ENCODE measurements at places on chromosomes 12 and 14.
A peak's percentile ranks its signal among the peaks of the same experiment; 100 is the strongest.

GRCh38 chr14:68958553-68958952 lies 20.5 kb downstream of the ACTN1 start:
- peak; percentile 73 for DNase-seq

- peak; percentile 33 for DNase-seq
Observed at GRCh38 chr12:24135158-24135850, 185.8 kb upstream of the SOX5 start.

DNA sequence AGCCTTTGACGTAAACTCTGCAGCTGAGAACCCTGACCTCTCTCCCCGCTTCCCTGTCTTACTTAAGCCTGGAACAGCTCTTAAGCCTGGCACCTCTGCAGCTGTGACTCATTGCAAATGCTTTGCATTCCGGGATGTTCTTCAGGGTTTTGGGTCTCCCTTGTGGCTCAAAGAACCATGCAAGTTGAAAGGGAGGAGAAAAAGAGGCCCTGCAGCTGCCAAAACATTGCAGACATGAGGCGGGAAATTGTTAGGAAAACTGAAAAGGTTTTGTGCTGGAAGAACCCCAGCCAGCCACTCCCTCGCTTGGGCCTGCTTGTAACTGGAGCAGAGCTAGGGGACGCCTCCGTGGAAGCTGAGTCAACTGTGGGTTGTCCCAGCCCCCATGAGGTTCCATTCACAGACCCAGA lies 60.2 kb upstream of the FERMT2 start:
- peak; percentile 99 for DNase-seq

DNA sequence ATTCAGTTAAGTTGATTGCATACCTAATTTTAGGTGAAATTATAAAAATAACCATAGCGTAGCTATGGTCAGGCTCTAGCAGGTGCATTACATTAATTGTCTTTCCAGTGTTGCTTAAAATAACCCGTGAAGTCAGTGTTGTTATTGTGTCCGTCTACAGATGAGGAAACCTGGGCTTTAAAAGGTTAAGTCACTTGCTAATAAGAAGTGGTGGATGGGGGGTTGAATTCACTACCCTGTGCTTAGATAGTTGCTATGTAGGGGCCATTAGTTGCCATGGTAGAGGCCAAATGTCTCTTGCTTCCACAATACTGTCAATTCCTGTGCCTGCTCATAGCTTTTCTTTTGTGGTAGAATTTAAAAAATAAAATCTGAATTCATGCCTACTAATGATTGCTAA lies 174.8 kb downstream of the PELI2 start:
- no peak for DNase-seq

GRCh38 chr12:114952573-114953271 lies 268.7 kb upstream of the TBX3 start:
- DNase-seq, result no peak

GRCh38 chr12:96143827-96144565 lies 50.2 kb upstream of the ELK3 start:
- peak; percentile 32 for DNase-seq

DNA sequence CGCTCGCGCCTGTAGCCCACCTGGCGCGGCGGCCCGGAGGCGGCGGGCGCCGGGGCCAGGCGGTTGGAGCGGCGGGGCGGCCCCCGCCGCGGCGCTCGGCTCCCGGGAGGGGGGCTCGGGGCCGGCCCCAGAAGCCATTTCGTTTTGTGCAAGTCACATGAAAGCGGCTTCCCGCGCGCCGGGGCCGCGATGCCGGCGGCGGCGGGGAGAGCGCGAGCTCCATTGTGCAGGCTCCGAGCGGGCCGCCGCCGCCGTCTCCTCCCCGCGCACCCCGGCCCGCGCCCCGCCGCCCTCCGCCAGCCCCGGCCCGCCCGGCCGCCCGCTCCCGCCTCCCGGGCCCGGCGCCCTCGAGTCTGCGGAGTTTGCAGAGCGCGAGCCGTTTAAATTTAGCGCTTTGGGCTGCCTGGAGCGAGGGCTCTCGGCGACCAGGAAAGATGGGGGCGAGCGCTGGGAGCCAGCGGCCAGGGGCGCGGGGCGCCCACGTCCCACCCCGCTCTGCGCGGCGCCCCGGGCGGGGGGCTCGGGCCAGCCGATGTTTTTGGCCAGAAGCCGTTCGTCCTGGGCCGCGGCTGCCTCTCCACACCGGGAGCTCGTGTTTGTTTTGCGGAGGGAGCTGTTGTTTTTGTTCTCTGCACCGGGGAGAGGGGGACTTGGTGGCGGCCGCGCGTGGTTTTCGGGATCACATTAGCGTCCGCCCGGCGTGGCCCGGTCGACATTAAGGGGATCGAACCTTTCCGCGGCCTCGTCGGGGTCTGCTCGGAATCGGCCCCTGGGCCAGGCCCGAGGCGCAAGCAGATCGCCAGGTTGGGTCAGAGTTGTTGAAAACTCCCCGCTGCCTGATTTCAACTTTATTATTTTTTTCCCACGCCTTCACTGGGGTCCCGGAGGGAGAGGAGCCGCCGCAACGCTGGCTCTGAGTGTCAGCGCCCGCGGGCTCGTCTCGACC lies 982 bp downstream of the BCL7A start:
- DNase-seq, result peak; percentile 25

DNA sequence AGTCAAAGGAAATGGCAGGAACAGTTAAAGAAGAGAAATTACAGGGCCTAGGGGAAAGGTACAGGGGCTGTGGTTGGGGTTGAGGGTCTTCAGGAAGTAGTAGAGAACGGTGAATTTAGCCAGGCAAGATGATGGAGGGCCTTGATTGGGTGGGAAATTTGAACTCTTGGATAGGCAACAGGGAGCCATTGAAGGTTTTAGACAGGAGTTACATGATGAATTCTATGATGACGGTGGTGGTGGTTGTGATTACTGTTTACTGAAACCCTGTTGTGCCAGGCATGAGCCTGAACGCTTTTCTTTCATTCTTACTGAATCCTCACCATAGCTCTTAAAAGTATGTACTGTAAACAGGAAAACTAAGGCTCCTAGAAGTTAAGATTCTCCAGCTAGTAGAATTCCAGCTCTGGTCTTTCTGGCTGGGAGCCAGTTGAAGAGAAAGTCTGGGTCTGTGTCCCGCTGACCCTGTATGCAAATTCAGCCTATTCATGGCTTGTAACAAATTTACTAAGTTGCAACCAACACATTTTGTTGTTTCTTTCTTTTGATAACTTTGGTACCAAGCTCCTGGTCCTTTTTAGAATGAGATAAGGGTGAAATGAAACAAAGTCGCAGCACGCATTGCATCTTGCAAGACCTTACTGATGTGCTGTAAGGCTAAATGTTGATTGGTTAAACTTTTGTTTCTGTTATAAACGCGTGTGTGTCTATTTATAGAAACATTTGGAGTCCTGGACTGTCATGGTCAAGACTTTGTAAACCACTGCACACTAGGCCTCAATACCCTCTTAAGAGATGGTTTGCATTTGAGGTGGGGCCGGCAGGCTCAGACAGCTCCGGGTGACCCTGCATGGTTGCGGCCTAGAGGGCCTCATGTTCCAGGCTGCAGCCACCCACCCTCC lies 6.0 kb downstream of the ORAI1 start:
- DNase-seq, result no peak

DNA sequence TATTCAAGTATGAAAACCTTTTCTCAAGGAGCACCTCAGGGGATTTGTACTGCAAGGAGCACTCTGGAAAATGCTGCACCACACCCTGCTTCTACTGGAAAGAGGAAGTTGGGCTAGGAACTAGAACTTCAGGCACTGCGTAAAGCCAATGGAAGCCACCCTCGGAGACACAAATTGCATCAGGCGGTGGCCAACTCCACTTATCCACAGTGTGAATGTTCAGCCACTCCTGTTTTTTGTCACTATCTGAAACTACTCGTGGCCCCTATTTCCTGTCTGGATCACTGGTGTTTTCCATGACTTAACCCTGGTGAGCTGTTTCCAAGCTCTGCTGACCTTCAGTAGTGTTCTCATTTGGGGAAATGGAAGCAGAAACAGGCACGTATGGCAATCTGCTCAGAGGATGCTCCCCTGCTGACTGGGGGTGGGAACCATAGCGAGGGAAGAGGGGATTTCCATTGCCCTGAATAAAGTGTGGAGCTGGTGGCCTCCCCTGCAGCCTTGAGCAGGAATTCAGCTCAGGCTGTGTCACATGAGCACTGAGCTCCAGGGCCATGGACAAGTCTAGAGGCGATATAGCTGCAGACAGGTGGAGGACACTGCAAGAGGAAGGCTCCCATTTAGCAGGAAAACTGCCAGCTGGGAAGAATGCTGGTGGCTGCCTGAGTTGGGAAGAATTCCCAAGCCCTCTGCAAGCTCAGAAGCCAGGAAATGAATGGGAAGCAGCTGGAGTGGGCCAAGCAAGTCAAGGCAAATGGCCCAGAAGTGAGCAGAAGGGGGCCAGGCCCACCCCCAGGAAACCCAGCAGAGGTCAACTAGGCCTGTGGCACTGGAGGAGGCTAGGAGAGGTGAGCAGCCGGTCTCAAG lies 50.5 kb upstream of the RAP1B start:
- no peak for DNase-seq

GRCh38 chr14:103112400-103113243 lies 10.6 kb upstream of the TNFAIP2 start:
- no peak for DNase-seq

DNA sequence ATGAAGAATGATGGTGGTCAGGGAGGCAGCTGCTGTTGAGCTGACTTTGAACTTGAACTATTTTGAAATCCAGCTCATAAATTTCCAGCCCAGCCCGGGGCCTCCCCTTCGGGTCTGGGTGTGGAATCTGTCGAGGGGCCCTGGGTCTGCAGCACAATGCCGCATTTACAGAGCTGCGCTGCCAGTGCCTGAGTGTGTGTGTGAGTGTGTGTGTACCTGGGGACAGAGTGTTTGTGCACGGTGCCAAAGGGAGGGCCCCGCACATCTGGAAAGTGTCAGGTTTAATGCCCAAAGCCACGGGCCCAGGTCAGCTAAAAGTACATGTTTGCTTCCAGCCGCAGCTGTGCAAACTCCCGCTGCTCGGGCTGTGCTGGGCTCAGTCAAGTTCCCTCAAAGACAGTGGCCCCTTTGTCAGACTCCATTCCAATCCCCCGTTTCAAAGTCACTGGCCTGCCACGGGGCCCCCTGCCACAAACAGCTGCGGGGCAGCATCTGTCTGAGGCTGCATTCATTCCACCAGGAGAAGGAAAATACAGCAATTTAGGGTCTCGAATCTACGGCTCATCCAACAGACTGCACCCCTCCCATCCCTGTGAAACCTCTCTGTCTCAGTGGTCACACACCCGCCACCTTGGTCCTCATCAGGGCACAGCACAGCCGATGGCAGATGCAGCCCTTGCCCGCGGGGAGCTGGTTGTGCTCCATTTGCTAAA lies 16.3 kb upstream of the RFLNA start:
- DNase-seq, result no peak

DNA sequence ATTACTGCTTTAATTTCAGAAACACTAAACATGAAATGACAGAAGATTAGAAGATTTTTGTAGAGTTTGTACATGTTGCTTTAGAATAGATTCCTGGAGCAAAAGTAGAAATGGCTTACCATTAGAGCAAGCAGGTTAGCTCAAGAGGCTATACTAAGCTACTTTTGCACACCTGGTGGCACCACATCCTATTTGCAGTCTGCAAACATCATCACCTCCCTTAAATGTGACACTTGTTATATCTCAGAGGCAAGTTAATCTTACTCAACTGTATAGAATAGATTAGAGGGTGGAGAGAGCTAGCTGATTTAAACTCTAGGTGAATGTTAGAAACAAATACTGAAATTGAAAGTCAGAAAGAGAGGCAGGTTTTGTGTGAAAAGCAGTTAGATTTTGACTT lies 30.7 kb upstream of the OR4E1 start:
- no peak for DNase-seq

GRCh38 chr14:94401083-94401482 lies 12.7 kb upstream of the SERPINA1 start:
- DNase-seq, result no peak

DNA sequence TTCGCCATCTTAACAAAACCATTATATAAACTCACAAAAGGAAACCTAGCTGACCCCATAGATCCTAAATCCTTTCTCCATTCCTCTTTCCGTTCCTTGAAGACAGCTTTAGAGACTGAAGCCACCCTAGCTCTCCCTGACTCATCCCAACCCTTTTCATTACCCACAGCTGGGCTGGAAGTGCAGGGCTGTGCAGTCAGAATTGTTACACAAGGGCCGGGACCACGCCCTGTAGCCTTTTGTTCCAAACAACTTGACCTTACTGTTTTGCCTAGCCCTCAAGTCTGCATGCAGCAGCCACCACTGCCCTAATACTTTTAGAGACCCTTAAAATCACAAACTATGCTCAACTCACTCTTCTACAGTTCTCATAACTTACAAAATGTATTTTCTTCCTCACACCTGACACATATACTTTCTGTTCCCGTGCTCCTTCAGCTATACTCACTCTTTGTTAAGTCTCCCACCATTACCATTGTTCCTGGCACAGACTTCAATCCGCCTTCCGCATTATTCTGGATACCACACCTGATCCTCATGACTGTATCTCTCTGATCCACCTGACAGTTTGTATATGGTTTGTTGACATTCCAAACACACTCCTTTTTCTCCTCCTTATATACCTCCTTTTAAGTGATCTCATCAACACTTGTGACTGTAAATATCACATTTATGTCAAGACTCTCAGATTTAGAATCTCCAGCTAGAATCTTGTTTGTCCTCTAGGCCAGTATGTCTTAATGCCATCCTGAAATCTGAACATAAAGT lies 208.7 kb downstream of the KITLG start:
- peak; percentile 85 for DNase-seq

DNA sequence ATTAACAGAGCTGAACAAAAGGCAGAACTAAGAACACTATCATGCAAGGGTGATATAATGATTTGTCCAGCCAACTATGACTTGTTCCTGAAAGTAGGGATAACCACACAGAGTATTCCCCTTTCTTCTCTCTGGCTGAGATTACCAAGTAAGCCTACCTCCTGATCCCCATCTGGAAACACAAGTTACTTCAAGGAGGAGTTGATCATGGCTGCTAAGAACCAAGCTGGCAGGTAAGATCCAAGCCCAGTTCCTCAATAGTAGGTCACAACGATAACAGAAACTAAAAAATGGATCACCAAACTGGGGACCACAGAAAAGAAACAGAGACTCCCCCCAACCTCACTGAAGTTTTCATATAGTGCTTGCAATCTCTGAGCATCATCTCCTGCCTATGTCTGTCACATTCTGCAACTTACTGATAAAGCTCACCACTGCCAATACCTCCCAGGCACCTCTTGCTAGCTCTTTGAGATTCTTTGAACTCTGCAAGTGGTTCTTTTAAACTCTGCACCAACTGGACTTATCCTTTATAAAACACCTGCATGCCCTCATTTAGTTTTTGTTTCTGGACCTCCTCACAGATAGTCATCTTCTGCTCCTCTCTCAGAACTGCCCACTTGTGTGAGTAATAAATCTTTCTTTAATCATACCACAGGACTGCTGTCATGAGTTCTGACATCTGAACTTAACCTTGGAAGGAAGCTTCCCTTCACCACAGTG lies 76.6 kb downstream of the LRP6 start:
- no peak for DNase-seq

DNA sequence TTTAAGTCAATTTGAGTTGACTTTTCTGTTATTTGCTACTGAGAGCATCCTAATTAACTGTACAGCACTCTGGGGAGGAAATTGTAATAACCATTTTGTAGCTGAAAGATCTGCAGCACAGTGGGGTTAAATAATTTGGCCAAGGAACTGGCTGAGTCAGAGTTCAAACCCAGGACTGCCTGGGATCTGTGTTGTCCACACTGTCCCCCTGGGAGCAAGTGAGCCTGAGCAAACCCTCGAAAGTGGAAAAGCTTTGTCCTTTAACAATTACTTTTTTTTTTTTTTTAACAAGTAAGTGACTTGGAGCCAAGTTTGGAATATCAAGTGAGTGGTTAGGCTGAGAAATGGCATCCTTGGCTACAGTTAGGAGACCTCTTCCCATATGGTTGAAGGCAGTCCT lies 247.2 kb upstream of the CCDC196 start:
- DNase-seq, result no peak
